ENCODE measurements at places on chromosomes 4 and X. TPM values are rescaled to one million over a fixed set of nuclear protein-coding genes. Genes with fewer than 3 reads are reported as not detected.

GRCh38 chrX:103477496-103477895, 41.8 kb downstream of the RAB40A start:
- no peak for DNase-seq

GRCh38 chr4:174119830-174120229, 163.6 kb downstream of the FBXO8 start:
- no peak for DNase-seq

GRCh38 chr4:2058264-2059045, 672 bp upstream of the NAT8L start:
- no peak for DNase-seq

The BEX4 gene
- 10.8 TPM for polyA plus RNA-seq

The LRIT3 gene
- polyA plus RNA-seq: 0.07 TPM
